T-helper 9 cell (primary cell): ENCODE measurements at places on chromosomes 6 and 20.

GRCh38 chr20:2509468-2509781, 710 bp upstream of the ZNF343 start:
- no peak for DNase-seq

DNA sequence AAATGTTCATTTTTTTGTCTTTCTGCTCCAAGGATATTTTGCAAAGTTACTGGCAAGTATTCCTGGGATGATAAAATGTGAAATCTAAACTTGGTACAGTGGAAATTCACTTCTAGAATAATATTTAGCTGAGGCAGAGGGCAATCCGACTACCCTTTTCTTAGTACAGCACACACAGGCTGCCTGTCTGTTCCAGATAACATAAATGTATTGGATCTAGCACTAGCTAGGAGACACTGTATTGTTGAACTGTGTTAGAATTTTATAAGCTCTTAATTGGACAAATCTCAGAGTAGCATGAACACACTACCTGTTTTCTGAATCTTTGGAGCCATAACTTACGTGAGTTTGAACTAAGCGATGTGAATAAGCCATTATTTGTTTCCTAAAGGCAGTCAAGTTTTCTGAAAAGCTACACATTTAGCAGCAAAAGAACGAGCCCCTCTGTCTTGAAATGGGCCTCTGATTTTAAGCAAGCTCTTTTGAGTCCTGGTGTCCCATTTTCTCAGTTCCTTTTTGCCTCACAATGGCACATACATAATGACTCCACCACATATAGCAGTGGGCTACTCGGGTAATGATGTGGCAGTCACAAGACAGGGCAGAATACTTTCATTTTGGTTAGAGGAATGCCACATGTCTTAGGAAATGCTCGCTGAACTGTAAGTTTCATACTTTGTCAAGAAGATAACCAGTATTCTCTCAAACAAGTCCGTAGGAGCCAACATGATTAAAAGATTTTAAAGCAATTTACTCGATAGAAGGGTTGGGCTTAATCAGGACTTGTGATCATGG, 116.5 kb upstream of the ESR1 start:
- no peak for DNase-seq

GRCh38 chr6:32189742-32190053, 304 bp downstream of the PBX2 start:
- DNase-seq, result no peak

- DNase-seq, result no peak
Observed at GRCh38 chr6:10838794-10839333, 525 bp upstream of the MAK start.

DNA sequence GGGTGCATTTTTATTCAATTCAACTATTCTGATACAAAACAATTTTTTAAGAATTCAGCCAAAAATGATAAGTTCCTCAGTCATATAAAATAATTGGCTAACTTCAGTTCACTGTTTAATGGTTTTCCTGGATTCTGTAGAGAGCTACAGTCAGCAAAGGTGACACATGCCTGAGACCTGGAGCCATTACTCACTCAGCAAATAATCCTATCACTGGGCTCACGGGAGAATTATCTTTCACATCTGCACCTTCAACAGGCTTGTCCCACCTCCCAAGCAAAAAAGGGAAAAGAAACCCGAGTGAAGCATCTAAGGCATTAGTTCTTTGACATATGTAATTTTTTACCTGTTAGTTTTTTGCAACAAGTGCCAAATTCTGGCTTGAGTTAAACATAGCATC, 34.9 kb upstream of the FOXA2 start:
- no peak for DNase-seq

- no peak for DNase-seq
Observed at GRCh38 chr6:143501851-143502250, 9.7 kb downstream of the FUCA2 start.

GRCh38 chr20:48893374-48893773, 28.1 kb upstream of the ARFGEF2 start:
- DNase-seq, result no peak

GRCh38 chr6:43129434-43130194, 41.5 kb upstream of the SRF start:
- DNase-seq, result no peak

- no peak for DNase-seq
Observed at GRCh38 chr6:158028876-158029275, 47.2 kb downstream of the SYNJ2 start.

GRCh38 chr6:37732688-37733087, 35.0 kb upstream of the MDGA1 start:
- DNase-seq, result no peak

GRCh38 chr20:56200456-56200855, 48.1 kb upstream of the MC3R start:
- DNase-seq, result no peak

DNA sequence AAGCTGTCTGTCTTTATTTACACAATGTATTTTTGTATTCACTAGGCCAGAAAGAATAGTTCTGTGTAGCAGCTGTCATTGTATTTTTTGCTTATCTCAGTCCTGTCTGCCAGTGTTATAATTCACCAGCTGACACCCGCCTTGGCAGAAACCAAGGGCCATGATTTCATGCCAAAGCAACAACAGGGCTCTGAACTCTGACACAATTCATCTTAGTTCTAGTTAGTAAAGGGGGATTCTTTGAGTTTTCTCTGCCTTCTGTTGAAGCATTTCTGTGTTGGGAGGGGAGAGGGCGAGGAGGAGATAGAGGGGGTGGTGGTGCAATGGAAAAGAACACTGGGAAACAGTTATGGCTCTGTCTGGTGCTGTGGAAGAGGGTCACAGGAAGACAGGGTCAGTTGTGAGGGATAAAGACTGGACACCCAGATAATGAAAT, 684.6 kb upstream of the MARCKS start:
- DNase-seq, result no peak

GRCh38 chr6:2767657-2768524, 2.7 kb downstream of the WRNIP1 start:
- DNase-seq, result no peak

GRCh38 chr20:58715391-58715800, 22.8 kb downstream of the NPEPL1 start:
- no peak for DNase-seq

DNA sequence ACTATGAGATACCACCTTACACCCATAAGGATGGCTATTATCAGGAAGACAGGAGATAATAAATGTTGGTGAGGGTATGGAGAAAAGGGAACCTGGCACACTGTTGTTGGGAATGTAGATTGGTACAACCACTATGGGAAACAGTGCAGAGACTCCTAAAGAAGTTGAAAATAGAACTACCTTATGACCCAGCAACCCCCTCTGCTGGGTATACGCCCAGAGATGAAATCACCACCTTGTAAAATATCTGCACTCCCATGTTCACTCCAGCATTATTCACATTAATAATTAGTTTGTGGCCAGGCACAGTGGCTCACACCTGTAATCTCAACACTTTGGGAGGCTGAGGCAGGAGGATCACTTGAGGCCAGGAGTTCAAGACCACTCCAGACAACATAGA, 26.8 kb downstream of the ZBTB9 start:
- no peak for DNase-seq

- no peak for DNase-seq
Observed at GRCh38 chr6:130945401-130945919, 117.6 kb downstream of the EPB41L2 start.

DNA sequence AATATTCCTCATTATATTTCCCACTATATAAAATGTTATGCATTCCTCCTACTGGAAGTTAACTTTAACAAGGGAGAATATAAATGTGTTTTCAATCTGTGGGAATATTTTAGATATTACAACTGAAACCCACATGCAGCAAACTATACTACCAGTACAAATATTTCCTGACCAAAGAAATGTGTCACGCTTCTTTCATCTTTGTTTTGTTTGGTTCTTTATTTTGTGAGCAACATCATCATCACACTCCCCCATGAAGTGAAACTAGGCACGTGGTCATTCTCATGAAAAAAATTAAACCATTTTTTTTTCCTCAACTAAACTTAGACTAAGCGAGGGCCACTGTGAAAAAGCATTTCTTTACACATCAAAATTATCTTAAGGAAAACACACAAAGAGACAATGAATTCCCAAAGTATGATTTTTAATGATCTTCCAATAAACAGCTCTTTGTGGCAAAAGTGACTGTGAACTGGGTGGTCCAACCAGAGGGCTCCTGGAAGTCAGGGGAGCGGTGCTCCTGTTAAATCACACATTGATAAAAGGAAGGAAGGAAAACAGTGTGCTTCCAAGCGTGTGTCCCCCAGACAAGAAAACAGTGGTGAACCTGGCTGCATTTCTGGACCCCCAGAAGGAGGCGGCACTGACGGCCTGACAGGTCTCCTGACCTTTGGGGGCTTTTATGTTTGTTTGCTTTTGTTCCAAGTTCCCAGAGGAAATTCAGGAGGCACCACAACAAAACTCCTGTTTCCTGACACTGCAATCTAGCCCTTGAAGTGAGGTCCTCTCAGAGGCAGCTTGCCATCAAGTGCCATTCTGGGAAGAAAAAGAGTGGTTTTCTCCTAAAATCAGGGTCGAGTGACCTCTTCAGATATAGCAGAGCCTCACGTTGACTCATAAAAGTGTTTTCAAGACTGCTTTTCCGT, 166.8 kb upstream of the FOXQ1 start:
- no peak for DNase-seq

GRCh38 chr20:19668418-19668817, 89.6 kb upstream of the RIN2 start:
- DNase-seq, result no peak

GRCh38 chr6:142014515-142014914, 118.2 kb upstream of the GJE1 start:
- no peak for DNase-seq

DNA sequence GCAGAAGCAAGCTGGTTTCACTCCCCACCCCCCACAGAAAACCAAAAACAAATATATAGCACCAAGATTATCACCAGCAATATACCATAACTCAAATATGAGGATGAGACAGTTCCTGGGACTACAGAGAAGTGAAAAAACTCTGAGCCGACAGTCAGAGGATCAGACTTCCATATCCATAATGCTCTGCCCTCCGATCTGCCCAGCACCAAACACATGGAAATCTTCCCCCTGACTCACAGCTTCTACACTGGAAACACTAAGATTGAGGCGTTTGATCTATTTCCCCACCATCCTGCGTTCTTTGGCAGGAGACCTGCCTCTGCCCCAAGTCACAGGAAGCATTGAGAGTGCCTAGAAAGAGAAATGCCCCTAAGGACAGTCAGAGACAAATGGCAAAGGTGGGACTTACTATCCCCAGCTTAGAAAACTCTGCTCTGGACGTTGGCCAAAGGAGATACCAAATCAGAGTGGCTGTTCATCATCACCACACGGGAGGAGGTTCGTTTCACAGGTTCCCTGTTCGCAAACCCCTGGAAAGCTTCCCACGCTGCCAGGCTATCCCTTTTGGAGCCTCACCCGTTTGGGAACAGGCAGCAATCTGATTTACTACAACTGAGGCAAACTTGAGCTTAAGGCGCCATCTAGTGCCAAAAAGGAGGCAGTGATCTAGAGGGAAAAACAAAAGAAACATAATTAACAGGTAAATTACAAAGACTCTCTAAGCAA, 48.7 kb upstream of the SRSF6 start:
- no peak for DNase-seq

DNA sequence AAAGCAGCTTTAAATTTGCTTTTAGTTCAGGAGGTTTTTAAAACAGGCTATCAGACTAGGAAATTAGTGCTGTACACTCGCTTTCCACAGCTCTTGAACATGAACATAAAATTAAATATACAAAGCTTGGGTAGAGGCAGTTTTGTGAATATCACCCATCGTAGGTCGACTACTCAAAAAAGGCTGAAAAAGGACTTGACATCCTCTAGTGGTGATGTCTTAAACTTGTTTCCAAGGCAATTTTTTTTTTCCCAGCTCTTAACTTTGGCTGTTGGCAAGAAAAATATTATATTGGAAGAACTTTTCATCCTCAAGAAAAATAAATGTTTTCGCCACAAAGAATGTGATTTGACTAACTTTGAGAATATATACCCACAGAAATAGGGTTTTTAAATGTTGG, 2.9 kb downstream of the MAP7 start:
- no peak for DNase-seq

GRCh38 chr6:14060971-14061370, 56.6 kb upstream of the CD83 start:
- no peak for DNase-seq

DNA sequence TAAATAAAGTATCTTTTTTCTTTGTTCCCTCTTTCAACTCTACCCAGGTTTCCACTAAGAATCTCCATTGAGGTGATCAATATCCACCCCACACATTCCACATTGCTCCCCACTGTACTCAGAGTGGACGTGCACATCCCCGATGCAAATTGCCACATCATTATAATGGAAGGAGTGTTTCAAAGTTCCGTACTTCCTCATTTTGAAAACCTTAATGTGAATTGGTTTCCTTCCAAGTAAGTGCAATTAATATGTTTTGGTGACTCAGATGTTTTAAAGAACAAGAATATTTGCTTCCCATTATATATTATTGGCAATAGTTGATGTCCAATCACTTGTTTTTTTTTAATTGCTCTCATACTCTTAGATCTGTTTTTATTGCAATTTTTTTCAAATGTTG, 463.6 kb downstream of the HACE1 start:
- DNase-seq, result no peak

DNA sequence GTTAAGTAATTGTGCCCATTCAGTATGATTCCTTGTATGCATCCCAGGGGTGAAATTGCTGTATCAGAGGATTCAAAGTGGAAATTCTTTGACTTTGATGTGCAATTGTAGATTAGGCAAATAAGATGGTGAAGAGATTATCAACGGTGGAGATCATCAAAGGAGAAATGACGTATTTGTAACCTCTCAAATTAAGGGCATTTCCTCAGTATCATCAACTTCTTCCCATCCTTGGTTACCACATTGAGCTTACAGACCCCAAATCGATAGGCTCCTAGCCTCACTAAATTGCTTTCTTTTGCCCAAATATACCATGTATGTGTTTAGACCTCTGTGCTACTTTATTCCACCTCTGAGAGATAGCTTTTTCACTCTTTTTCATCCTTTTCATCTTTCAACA, 213.1 kb upstream of the ZFP64 start:
- DNase-seq, result no peak

DNA sequence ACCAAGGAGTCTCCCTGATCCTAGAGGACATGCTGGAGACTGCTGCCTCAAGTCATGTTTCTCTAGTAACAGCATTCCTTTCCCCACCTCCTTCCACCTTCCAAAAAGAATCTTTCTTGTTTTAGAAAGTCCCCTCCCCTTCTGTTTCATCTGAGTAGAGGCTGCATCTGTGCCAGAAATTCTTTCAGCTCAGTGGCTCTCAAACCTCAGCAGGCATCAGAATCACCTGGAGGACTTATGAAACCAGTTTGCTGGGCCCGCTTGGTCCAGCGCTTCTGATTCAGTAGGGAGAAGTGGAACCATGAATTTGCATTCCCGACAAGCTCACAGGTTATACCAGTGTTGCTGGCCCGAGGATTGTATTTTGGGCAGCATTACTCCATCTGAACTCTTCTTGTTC, 55.1 kb downstream of the TMEM200A start:
- no peak for DNase-seq

- DNase-seq, result no peak
Observed at GRCh38 chr6:98847416-98847778, 13.0 kb downstream of the POU3F2 start.
